Adipose tissue (tissue), 3 donors: ENCODE measurements at places on chromosomes 7 and 10. TPM values are rescaled to one million over a fixed set of nuclear protein-coding genes. Genes with fewer than 3 reads are reported as not detected.

CYP3A5 gene
- 10.4 TPM for polyA plus RNA-seq

ZNF804B gene
- polyA plus RNA-seq, result not detected

HOXA9 gene
- 6.3 TPM for polyA plus RNA-seq

TM9SF3 gene
- 36.8 TPM for polyA plus RNA-seq

ZNF485 gene
- 1.8 TPM for polyA plus RNA-seq

CUZD1 gene
- polyA plus RNA-seq, result 1.7 TPM

COL28A1 gene
- 0.79 TPM for polyA plus RNA-seq

CCT6A gene
- 58.7 TPM for polyA plus RNA-seq

CCDC136 gene
- polyA plus RNA-seq, result 1.1 TPM
